ENCODE measurements at places on chromosomes 16 and 17. TPM values are rescaled to one million over a fixed set of nuclear protein-coding genes. Genes with fewer than 3 reads are reported as not detected.
A peak's percentile ranks its signal among the peaks of the same experiment; 100 is the strongest.

Gene PPY
- not detected for total RNA-seq

Gene CIBAR2
- not detected for total RNA-seq

Gene KRTAP1-1
- total RNA-seq = not detected

Gene DNAH17
- 0.49 TPM for total RNA-seq

Gene RGS11
- total RNA-seq = 0.44 TPM

Gene KRTAP17-1
- not detected for total RNA-seq

Gene SPNS3
- total RNA-seq = 2.0 TPM

GRCh38 chr17:35404360-35404759 is 27.9 kb downstream of the SLFN12 start:
- no peaks in the 10 kb centered on the region for H3K27me3 ChIP-seq
- peaks cover 8% of the 10 kb centered on the region for H3K4me1 ChIP-seq
- no peak for DNase-seq
- H3K27ac ChIP-seq = no peak overlapping the region
- no peaks in the 10 kb centered on the region for H3K36me3 ChIP-seq
- H3K4me3 ChIP-seq = no peak overlapping the region

GRCh38 chr17:44522883-44523671 is 19.9 kb upstream of the GPATCH8 start:
- H3K27me3 ChIP-seq = no peaks in the 10 kb centered on the region
- no peak overlapping the region for H3K4me3 ChIP-seq
- no peaks in the 10 kb centered on the region for H3K36me3 ChIP-seq
- H3K27ac ChIP-seq = no peak overlapping the region

GRCh38 chr17:57649731-57650484 is 95.2 kb downstream of the CCDC182 start:
- H3K27ac ChIP-seq = no peak overlapping the region
- H3K4me1 ChIP-seq = no peaks in the 10 kb centered on the region
- DNase-seq = no peak
- H3K36me3 ChIP-seq = no peaks in the 10 kb centered on the region
- H3K27me3 ChIP-seq = no peaks in the 10 kb centered on the region

DNA sequence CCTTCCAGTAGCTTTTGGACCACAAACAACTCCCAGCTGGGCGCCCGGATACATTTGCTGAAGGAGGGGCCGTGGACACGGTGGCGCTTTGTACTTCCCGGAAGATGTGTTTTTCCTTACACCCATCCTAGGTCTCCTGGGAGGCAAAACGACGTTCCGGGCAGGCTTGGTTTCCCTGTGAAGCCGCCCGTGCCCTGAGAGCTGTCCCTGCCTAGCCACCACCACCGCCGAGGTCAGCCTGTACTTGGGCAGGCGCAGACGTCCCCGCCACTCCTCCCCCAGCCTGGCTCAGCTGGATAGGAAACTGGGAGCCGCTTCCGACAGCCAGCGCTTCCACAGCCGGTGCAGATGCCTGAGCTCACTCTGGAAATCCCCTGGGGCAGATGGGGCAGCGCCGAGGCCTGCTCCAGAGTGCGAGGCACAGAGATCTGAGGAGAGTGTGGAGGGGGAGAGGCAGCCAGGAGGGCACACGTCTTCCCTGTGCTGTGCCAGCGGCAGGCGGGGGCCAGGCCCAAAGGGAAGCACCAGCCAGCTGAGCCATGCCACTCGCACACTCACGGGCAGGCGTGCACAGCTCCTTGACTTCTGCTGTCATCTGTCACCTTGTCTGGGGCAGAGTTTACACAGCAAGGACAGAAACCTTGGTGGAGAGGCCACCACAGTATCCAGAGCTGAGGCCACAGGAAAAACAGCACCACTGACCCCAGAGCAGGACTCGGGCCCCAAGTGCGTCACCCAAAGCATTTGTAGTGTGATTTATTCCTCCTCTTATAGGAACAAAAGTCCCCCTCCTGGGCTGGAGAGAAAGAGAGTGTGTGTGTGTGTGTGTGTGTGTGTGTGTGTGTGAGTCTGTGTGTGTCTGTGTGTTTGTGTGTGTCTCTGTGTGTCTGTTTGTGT is 3.0 kb downstream of the RHBDF2 start:
- no peak overlapping the region for H3K4me3 ChIP-seq
- no peak overlapping the region for H3K27ac ChIP-seq
- no peak for DNase-seq
- H3K27me3 ChIP-seq = no peaks in the 10 kb centered on the region
- H3K4me1 ChIP-seq = peaks cover 57% of the 10 kb centered on the region
- no peaks in the 10 kb centered on the region for H3K36me3 ChIP-seq

GRCh38 chr17:17605083-17605728 is 13.7 kb upstream of the PEMT start:
- H3K27me3 ChIP-seq = no peaks in the 10 kb centered on the region
- no peak for DNase-seq
- no peaks in the 10 kb centered on the region for H3K4me1 ChIP-seq
- no peak overlapping the region for H3K27ac ChIP-seq
- no peaks in the 10 kb centered on the region for H3K36me3 ChIP-seq
- no peak overlapping the region for H3K4me3 ChIP-seq

- no peak for DNase-seq
- H3K27ac ChIP-seq = no peak overlapping the region
- no peaks in the 10 kb centered on the region for H3K27me3 ChIP-seq
- no peaks in the 10 kb centered on the region for H3K4me1 ChIP-seq
- no peaks in the 10 kb centered on the region for H3K36me3 ChIP-seq
- H3K4me3 ChIP-seq = no peak overlapping the region
Observed at GRCh38 chr16:88286301-88286923, 96.3 kb upstream of the ZNF469 start.

DNA sequence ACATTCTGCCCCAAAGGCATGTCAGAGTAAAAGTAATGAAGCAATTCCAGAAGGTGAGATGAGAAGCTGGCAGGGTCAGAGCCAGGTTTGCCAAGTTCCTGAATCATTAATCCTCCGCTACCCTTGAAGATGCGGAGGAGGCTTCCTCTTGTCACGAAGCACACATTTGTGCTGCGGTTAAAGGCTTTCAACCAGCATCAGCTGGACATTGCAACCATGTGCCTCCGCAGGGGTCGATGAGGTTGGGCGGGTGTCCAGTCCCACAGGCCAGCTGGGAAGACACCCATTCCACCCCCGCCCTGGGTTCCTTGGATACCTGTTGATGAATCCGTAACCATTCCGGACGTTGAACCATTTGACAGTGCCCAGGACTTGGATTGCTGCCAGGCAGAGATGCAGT is 1.3 kb downstream of the YBX2 start:
- H3K27ac ChIP-seq = no peak overlapping the region
- no peaks in the 10 kb centered on the region for H3K27me3 ChIP-seq
- no peak overlapping the region for H3K4me3 ChIP-seq

GRCh38 chr17:19263641-19264051 is 26.5 kb downstream of the EPN2 start:
- DNase-seq = no peak
- no peaks in the 10 kb centered on the region for H3K27me3 ChIP-seq
- no peak overlapping the region for H3K4me3 ChIP-seq
- no peak overlapping the region for H3K27ac ChIP-seq
- no peaks in the 10 kb centered on the region for H3K36me3 ChIP-seq

- no peak overlapping the region for H3K27ac ChIP-seq
- no peaks in the 10 kb centered on the region for H3K27me3 ChIP-seq
- H3K36me3 ChIP-seq = no peaks in the 10 kb centered on the region
- no peaks in the 10 kb centered on the region for H3K4me1 ChIP-seq
- no peak overlapping the region for H3K4me3 ChIP-seq
- no peak for DNase-seq
Observed at GRCh38 chr17:70857351-70857750, 688.0 kb downstream of the KCNJ2 start.

DNA sequence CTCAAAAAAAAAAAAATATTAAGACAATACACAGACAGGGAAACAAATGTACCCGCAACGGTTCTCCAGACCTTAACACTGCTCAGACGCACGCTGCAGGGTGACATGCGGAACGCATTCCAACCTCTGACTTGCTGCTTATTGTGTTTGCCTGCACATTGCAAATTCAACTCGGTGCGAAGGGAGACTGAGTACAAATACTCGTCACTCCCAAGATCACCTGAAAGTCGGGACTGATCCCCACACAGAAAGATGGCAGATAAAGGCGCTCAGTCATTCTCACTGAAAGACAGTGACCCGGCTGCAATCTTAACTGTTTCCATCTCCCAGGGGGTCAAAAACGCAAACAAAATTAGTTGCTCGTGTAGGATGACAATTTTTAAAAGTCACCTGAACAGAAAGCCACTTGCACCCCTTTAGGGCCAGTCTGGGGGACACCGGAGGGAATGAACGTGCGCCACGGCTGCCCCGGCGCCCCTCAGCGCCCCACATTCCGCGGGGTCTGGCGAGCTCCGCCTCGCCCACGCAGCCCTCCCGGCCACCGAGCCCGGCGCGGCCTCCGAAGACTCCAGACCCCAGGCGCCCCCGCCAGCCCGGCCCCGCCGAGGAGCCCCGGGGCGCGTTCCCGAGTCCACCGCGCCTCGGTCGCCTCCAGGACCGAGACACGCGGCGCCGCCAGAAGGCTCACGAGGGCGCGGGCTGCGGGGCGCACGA is 589 bp downstream of the CLCN7 start:
- peak overlapping the region; percentile 91 for H3K27ac ChIP-seq
- no peak overlapping the region for H3K4me3 ChIP-seq
- H3K4me1 ChIP-seq = peaks cover 25% of the 10 kb centered on the region
- no peaks in the 10 kb centered on the region for H3K36me3 ChIP-seq
- DNase-seq = no peak

DNA sequence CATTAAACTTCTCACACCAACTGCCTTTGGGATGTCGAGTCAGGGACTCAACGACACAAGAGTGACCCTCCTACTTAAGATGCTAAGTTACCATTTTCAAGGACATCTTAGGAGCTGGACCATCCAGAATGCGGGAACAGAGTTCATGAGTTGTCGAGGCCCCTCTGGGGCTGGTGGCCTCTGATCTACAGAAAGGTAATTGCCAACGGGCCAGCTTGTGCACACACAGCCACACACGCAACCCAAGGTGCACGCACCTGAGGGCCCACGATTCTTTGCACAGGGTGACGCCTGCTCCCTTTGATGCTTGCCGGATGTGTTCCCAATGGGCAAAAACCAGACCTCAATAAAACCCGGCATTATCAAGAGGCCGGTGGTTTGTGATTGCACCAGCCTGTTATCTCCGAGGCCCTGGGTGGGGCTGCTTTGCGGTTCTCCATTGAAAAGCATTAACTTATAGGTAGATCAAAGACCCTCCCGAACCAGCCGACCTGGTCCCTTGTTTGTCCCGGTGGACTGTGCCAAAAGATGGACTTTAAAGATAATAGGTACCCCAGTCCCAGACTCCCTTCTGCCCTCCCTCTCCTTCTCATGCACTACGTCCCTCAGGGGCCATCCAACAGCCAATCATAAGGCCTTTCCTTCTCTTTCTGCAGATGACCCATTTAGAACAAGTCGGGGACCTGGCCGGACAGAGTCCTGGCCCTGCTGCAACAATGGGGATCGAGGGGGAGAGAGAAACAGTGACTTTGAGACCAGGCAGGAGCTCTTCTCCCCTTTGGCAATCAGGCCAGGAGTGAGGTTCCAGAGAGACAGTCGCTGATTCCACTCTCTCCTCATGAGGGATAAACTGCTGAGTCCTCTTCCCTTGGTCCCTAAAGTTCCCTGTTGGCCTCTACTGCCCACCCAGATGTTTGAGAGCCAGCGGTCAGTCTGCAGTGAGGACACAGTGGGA is 292.5 kb downstream of the SOX9 start:
- no peak overlapping the region for H3K4me3 ChIP-seq
- H3K27ac ChIP-seq = no peak overlapping the region
- H3K36me3 ChIP-seq = no peaks in the 10 kb centered on the region

GRCh38 chr16:70289229-70290094 is at the start of gene AARS1:
AARS1 (minus strand) TSS chr16:70289506; CDS start chr16:70282763, 6,743 bp downstream.
- peak within 1 kb of the TSS; percentile 49 for H3K4me3 ChIP-seq
- H3K36me3 ChIP-seq = no peaks in the 10 kb centered on the region
- peaks cover 10% of the 10 kb centered on the region for H3K4me1 ChIP-seq
- peak within 1 kb of the TSS; percentile 87 for H3K27ac ChIP-seq
- no peaks in the 10 kb centered on the region for H3K27me3 ChIP-seq
- peak; percentile 95 for DNase-seq
